GM20000 (cell line): ENCODE measurements at places on chromosomes 11 and 22.

DNA sequence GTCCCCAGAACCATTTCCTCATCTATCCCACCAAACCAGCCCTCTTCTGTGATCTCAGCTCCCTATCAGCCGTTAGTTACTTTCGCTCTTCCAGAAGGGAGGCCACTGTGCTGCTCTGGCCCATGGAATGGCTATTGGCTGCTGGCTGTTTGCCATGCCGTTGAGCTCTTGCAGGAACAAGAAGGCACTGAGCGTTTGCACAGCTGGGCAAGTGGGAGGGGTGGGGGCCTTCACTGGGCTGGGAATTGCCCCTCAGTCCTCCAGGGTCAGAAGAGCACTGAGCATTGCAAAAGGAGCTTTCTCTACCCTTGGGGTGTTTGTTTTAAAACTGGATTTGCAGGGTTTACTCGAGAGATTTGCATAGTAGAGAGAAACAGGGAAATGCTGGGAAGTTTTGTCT lies 129.0 kb upstream of the PARVA start:
- no peak for DNase-seq

DNA sequence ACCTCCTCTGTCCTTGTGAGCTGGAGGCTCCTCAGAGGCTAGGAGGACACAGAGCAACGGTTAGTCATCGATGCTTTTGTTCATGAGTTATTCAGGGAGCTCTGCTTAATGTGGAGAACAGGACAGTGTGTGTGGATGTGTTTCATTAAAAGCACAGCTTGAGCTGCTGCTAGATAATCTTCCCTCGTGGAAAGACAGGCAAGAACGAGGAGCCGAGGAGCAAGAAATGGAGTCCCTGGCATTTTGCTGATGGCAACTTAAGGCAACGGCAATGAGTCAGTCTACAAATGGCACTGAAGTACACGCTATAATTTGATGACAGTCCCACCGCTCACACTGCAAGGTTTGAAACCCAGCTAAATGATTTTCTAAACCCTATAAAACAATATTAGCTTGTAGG lies 106.2 kb downstream of the IGLL1 start:
- no peak for DNase-seq

DNA sequence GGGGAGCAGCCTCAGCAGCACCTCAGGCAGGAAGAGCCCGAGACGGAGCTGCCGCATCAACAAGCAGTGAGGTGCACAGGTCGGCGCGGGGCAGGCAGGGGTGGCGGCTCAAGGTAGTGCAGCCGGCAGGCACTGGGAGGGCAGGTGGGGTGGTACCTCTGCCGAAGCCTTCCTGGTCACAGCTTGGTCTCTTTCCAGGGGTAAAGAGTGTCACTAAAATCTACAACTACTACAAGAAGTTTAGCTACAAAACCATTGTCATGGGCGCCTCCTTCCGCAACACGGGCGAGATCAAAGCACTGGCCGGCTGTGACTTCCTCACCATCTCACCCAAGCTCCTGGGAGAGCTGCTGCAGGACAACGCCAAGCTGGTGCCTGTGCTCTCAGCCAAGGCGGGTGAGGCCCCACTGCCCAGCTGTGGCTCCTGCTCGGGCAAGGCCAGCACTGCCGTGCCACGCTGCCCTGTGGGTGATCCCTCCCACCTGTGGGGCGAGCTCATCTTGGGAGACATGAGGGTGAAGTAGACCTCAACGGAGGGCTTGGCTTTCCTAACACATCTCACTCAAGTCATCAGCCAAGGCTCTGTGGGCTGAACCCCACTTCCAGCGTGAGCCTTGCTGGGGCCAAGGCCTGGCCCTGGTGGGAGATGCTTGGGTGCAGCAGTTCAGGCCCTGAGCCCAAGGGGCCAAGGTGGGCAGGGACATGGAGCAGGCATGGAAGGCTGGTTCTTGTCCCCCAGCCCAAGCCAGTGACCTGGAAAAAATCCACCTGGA lies 13.6 kb downstream of the GATD1 start:
- DNase-seq = no peak

GRCh38 chr11:46455834-46456233 lies 64.3 kb upstream of the CHRM4 start:
- no peak for DNase-seq

GRCh38 chr22:26199665-26200064 lies 30.4 kb downstream of the SEZ6L start:
- no peak for DNase-seq

DNA sequence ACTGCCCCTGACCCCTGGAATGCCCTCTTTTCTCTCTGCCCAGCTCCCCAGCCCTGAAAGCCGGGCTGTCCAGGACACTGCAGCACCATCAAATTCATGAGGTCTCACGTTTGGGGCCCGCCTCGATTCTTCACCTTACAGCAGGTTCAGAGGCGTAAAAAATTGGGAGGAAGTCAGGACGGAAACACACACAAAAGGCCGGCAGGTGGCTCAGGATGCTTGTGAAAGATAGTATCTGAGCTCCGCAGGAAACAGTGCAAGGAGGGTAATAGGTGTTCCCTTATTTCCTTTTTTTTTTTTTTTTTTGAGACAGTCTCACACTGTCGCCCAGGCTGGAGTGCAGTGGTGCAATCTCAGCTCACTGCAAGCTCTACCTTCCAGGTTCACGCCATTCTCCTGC lies 4.1 kb downstream of the RFPL2 start:
- no peak for DNase-seq

GRCh38 chr11:45155058-45155551 lies 8.7 kb downstream of the PRDM11 start:
- DNase-seq = no peak

GRCh38 chr11:104105155-104105554 lies 58.8 kb downstream of the PDGFD start:
- no peak for DNase-seq

DNA sequence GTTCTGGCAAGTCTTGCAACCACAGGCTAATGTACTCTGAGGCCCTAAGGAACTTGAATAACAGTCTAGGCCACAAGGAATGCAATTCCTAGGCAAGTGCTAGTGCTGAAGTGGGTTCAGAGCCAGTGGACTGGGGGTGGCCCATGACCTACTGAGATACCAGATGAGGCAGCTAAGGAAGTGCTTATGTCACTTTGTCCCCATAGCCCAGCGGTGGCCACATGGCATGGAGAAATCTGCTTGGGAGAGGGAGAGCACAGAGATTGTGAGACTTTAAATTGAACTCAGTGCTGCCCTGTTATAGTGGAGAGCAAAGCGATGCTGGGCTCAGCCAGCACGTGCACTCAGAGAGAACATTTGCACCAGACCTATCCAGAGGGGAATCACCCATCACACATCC lies 629.5 kb downstream of the JRKL start:
- no peak for DNase-seq

GRCh38 chr11:4615856-4616444 lies 7.9 kb upstream of the TRIM68 start:
- peak; percentile 20 for DNase-seq

GRCh38 chr11:100820621-100821020 lies 133.5 kb downstream of the ARHGAP42 start:
- DNase-seq = no peak

DNA sequence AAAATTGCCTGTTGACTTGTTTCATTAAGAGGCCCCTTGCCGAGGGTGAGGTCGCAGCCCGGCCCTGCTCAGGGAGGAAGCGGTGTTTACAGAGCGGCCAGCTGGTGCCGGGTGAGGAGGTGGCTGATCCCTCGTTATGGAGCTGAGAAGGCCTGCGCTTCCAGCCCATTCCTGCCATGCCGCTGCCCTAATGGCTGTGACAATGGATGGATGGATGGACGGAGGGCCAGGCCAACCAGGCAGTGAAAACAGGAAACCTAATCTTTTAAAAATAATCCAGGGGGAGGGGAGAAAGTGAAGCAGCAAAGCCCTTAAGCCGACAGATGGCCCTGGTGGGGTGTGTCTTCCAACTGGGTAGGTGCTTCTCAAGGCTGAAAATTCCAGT lies 38.5 kb downstream of the BCR start:
- no peak for DNase-seq
